ENCODE measurements at places on chromosomes 2 and 18.
A peak's percentile ranks its signal among the peaks of the same experiment; 100 is the strongest.

DNA sequence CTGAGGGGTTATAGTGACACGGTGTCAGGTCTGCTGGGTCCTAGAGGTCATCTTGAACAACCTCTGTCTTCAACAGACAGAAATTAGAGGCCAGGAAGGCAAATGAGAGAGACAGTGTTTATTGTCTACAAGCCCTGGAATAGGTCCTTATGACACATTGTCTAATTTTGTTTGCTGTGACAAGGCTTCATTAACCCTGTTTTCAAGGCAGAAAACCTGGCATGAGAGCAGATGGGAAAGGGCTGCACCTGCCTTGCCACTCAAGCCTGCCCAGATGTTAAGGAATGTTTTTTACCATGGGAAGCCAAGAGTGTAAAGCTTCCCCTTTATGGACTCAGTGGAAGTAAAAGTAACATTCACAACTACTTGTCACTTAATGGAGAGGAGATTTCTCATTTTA lies 275.3 kb downstream of the KCNS3 start:
- no peak for DNase-seq

- no peak for DNase-seq
Measured at GRCh38 chr18:35352778-35353177, 8.6 kb upstream of the ZNF24 start.

- no peak for DNase-seq
Measured at GRCh38 chr18:79529296-79529695, 133.6 kb downstream of the NFATC1 start.

DNA sequence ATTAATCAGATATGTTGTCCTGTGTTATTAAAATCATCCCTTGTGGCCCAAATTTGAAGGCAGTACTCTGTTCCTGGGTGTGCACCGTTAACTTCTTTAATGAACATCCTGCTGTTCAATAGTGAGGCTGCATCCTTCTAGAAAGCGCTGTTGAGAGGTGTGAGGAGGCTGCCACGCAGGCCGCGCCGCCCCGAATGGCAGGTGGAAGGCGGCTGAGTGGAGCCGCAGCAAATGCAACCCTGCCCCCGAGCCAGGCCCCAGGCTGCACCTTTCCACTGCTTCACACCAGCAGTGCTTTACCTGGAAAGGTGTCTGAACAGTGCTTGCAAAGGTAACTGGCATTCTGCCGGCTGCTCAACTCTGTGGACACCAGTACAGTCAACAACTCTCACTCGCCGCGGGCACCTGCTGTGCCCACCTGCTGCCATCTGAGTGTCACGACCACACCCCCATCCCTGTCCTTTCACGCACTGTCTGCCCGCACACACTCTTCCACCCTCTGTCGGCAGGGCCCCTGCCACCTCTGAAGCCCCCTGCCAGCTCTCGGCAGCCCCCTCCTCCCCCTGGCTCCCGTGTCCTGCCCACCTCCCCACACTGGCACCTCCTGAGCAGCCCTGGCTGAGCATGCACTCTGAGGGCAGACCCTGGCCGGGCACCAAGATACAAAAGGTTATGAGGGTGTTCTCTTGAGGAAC lies 70.9 kb downstream of the ODC1 start:
- DNase-seq, result no peak

GRCh38 chr18:48408727-48409590 lies at the start of gene ZBTB7C:
TSS of gene ZBTB7C (minus strand) at chr18:48409383.
- DNase-seq, result peak; percentile 13

GRCh38 chr2:16821692-16822091 lies 156.1 kb upstream of the CYRIA start:
- no peak for DNase-seq

DNA sequence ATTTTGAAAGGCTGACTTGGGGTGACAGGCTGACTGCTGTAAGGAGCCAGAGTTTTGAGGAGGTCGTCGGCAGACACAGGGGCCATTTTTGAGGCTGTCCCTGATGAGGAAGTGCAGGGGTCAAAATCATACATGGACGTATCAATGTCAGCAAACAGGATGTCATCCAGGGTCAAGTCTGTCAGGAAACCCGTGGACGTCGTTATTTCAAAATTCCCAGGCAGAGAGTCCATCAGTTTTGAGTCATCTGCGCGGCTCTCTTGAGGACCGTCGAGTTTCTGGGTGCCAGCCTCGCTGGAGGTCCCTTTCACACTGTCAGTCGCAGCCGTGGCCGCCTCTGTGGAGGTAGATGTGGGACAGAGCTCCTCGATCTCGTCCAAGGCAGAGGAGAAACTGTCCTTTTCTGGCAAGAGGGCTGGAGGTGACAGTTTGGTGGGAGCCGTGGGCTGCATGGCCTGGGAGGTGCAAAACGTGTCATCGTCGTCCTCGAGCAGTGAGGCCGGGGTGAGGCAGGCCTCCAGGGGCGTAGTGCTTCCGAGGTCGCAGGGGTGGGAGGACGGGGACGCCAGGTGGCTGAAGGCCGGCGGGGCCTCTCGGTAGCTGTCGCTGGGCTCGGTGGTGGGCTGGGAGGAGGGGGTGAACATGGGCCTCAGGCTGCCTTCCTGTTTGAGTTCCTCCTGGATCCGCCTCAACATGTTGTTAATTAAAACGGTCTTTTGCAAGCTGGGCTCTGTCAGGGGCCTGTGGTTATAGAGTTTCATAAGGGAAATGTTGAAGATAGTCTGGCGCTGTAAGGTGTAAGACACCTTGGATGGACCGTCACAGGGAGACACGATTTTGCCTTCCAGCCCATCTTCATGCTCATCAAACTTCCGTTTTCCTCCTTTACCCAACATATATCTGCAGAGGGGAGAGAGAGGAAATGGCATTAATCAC lies 17.5 kb downstream of the SERTAD2 start:
- peak; percentile 24 for DNase-seq

- no peak for DNase-seq
Measured at GRCh38 chr2:160747501-160748170, 254.0 kb upstream of the RBMS1 start.

DNA sequence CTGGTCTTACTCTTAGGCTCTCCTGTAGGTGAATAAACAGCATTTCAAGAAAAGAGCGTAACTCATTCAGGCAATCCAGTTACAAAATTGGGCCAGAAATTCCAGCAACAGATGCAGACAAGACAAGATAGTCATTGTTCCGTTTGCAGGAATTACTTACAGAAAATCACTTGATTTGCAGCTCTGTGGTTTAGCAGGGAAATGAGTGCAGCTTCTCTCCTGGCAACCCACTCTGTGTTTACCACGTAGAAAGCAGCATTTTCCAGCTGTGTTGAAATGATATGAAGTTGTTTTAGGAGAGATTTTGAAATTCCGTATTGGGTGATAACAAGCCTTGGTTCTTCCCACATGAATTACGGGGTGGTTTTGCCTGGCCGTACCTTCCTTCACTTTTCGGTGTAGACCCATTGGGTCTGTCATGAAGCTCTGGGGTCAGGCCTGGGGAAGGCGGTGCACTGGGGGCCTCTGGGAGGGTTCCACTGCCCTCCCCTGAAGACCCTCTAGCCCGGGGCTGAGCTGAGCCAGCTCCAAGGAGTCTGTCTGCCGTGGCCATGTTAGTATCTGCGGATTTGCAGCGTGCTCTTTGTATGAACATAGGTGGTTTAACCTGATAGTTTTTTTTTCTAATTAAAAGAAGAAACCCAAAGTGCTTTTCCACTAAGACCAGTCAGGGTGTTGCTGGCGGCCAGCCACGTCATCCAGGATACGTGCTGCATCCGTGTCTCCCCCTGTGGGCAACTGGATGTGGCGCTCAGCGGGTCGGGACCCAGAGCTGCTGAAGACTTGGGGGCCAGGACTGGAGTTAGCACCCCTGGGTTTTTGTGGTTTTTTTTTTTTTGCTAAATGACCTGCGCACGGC lies 58.9 kb upstream of the KCNG2 start:
- no peak for DNase-seq

- no peak for DNase-seq
Measured at GRCh38 chr18:36893227-36893626, 64.3 kb downstream of the KIAA1328 start.

Data from activated CD4-positive, alpha-beta T cell treated with anti-CD3 and anti-CD28 coated beads, Interleukin-10, Interleukin-2, amounts not matched to agents 100 ng/mL and 50 ng/mL, durations not matched to agents 16 hours and 8 hours (primary cell).